ENCODE measurements at places on chromosomes 12 and 14. TPM values are rescaled to one million over a fixed set of nuclear protein-coding genes. Genes with fewer than 3 reads are reported as not detected.

GRCh38 chr12:54993181-54993835 lies 8.7 kb upstream of the TESPA1 start:
- peak; percentile 50 for DNase-seq

The ARHGAP5 gene
- polyA plus RNA-seq: 121 TPM

DNA sequence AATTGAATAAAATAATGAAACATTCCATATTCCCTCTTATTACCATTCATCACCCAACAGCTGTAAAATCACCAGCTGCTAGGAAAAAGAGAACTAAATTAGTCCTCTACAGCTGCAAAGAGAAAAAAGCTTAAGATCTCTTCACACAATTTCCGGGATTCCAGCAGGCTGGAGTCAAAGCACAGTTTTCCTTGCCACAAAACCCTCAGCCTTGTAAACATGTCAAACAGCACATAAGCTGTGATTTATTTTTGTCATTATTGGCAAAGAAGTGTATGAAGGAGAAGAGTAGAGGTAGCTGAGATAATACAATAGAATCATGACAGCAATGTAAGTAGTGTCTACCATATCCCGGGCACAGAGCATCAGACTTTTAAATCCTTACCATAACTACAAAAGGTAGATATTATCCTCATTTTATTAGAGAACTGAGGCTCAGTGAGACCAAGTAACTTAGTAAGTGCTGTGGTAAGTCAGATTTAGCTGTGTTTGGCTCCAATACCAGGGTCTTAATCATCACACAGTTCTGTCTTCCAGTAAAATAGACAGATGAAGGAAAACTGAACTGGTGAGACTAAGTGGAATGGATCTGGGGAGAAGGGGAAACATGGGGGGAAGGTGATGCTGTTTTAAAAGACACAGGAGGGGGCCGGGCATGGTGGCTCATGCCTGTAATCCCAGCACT lies 57.3 kb downstream of the NTN4 start:
- DNase-seq: peak; percentile 41

DNA sequence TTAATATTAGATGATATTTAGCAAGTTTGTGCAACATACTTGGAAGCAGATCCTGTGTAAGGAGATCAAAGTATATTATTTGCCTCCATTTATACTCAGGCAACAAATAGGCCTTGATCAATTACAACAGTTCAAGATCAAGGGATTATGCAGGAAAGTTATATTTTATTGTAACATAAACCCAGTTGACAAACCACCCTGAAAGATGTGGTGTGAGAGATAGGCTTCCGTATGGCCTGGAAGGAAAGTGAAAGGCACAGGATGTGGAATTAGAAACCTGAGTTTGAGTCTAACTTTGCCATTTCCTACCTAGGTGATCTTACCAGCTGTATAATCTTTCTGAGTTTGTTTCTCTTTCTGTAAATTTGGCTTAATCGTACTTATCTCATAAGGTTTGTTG lies 284.1 kb downstream of the BMP4 start:
- DNase-seq: no peak

DNA sequence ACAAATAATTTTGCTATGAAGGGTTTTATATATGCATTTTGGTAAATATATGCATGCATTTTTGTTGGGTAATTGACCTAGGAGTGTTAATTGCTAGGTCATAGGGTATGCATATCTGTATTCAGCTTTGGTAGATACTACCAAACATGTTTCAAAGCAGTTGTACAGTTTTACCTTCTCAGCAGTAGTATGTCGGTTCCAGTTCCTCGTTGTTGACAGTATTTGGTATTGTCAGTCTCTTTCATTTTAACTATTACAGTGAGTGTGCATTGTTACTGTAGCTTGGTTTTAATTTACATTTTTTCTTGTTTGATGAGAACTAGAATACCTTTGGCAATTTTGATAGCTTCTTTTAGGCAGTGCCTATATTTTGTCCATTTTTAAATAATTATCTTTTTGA lies 98.9 kb downstream of the ARID2 start:
- no peak for DNase-seq

DNA sequence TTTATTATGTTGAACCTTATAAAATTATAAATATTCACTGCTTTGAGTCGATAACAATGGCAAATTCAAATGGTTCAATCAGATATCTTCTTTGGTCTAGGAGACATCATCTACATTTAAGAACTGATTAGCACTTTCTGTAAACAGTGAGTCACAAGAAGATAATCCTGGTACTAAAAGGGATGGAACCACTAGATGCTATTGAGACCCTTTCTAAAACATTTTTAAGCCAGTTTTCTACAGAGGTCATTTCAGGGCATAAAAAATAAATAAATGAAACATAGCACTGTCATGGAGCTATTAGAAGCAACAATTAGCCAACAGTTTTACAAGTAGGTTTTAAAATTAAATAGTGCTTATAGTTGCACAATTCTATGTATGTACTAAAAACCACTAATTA lies 212.2 kb downstream of the DUSP6 start:
- no peak for DNase-seq

DNA sequence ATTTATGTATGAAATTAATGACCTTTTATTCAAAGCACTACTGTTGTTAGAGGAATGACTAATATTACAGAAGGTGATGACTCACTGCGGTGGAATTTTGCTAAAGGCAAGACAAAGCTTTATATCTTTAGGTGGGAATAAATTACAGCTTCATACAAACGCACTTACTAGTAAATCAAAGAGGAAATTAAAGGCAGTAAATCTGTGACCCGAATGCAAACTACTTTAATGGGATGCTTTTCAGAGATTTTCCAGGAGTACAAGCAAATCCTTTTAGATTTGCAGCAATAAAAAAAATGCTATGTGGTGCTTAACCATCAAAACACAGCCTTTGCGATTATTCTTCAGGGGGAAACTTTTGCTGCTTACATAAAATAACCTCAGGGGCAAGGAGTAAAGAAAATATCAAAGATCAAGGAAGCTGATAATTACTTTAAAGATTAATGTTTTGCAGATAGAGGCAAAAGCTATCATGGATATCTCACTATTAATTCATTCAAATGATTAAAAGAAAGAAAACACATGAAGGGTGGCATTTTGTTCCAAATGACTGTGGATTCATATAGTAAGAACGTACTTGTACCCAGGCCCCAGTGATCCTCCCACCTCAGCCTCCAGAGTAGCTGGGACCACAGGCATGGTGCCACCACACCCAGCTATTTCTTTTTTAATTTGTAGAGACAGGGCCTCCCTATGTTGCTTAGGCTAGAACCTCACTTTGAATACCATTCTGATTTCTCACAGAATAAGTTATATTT lies 98.9 kb downstream of the DENND5B start:
- peak; percentile 59 for DNase-seq

DNA sequence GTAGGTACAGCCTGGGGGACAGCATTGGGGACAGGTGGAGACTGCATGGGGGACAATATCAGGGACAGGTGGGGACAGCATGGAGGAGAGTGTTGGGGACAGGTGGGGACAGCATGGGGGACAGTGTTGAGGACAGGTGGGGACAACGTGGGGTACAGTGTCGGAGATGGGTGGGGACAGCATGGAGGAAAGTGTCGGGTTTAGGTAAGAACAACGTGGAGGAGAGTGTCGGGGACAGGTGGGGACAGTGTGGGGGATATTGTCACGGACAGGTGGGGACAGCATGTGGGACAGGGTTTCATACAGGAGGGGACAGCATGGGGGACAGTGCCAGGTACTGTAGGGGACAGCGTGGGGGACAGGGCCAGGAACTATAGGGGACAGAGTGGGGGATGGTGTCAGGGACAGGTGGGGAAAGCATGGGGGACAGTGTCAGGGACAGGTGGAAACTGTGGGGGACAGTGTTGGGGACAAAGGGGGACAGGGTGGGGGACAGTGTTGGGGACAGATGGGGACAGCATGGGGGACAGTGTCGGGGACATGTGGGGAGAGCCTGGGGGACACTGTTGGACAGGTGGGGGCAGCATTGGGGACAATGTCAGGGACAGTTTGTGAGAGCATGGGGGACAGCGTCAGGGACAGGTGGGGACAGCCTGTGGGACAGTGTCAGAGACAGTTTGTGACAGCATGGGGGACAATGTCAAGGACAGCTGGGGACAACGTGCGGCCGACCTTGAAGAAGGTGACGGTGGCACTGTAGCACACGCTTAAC lies 213.1 kb downstream of the TMEM121 start:
- DNase-seq: no peak

- DNase-seq: no peak
Measured at GRCh38 chr14:29227631-29228030, 461.0 kb downstream of the FOXG1 start.

DNA sequence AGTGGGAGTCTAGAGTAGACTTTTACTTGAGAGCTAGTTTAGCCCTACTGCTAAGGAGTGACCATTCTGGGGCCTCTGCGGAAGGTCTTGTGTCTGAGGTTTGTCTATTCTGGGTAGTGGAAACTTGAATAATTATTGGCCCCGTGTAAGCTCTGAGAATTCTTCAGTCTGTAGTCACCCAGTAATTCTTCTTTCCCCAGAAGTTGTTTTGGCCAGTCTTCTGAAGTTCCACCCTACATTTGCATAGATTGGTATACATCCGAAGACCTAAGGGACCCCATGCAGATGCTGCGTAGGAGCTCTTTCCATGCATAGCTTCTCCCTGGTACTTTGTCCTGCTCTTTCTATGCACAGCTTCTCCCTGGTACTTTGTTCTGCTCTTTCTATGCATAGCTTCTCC lies 12.8 kb downstream of the CYP46A1 start:
- no peak for DNase-seq

DNA sequence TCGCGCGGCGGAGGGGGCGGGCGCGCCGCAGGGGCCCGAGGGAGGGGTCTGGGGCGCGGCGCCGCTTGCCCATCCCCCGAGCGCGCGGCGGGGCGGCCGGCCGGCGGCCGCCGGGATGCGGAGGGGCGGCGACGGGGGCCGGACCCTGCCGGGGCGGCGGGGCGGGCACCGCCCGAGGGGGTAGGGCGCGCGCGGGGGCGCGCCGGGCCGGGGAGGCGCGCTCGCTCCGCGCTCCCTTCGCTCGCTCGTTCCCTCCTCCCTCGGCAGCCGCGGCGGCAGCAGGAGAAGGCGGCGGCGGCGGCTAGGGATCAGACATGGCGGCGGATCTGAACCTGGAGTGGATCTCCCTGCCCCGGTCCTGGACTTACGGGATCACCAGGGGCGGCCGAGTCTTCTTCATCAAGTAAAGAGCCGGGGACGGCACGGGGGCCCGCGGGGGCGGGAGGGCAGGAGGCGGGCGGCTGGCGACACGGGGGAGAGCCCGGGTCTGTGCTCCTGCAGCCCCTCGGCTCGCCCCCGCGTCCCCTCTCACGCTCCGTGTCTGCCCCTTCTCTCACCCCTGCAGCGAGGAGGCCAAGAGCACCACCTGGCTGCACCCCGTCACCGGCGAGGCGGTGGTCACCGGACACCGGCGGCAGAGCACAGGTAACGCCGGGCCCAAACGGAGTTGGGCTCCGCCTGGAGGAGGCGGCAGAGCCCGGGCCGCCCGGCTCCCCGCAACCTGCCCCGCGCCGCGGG lies at the start of gene PLEKHA5:
Gene PLEKHA5 (plus strand): TSS at position 248 of the 738 bp plus-strand sequence. CDS start 67 bp downstream, at position 315.
- peak; percentile 41 for DNase-seq

The RNASE1 gene
- 175 TPM for polyA plus RNA-seq

GRCh38 chr14:72957213-72957612 lies 30.9 kb downstream of the DCAF4 start:
- DNase-seq: no peak

DNA sequence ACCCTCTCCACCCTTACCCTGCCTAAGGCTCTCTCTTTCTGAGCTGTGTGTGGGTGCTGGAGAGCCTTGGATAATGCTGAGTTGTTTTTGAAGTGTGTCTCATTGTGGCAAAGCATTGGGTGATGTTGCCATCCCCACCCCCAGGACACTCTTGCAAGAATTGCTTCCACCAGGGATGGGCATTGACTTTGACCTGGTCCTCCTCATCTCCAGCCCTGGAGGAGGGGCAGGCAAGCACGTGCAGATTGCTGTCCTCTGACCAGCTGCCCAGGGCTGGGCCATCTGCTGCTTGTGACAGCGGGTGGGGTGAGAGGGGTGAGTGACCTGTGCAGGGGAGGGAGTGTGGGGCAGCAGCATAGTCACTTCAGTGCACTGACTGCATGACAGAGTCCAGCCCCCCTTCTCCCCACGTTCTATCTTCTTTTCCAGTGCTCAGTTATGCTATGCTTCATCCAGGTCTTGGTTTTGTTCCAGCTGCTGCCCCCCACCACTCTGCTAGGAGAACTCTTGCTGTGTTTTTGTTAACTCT lies 26.2 kb downstream of the SUSD6 start:
- DNase-seq: no peak

DNA sequence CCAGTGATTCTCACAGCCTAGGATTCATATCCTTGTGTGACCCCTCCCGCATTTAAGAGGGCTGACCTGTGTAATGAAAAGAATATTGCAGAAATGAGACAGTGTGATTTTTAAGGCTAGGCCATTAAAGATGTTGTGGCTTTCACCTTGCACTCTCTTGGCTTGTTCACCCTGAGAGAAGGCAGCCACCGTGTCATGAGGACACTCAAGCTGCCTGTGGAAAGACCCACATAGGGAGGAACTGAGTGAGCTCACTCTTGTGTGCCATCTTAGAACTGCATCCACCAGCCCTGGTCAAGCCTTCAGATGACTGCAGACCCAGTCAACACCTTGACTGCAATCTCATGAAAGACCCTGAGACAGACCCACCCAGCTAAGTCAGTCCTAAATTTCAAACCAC lies 46.3 kb upstream of the TMPO start:
- DNase-seq: no peak

The BIN2 gene
- polyA plus RNA-seq: 3.7 TPM

The PMEL gene
- polyA plus RNA-seq: 3.0 TPM
